Body of pancreas (tissue), 4 donors: ENCODE measurements at places on chromosomes 7 and 10. TPM values are rescaled to one million over a fixed set of nuclear protein-coding genes. Genes with fewer than 3 reads are reported as not detected.

DNA sequence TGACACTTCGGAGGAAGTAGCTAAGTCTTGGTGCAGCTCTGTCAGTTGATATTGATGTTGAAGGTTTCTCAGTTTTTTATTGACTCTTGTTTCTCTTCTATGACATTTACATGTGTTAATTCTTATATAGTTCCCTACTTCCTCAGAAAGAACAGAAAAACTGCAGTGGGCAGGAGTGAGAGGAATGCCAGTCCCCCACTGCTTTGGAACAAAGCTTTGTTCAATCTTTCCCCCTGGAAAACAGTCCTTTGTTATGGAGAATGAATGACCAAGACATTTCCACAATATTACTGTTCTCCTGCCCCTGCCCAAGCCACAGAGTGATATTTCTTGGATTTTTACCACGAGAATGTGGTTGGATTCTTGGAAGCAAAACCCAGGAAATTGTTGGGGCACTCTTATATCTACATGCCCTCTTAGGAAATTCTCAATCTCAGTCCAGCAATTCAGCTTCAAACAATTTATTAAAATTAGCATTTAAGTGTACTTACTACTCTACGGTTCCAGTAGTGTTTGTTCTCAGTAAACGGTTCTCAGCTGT is 258.0 kb upstream of the KCND2 start:
- no peaks in the 10 kb centered on the region for H3K36me3 ChIP-seq
- H3K4me1 ChIP-seq, result no peaks in the 10 kb centered on the region
- no peak for DNase-seq

DNA sequence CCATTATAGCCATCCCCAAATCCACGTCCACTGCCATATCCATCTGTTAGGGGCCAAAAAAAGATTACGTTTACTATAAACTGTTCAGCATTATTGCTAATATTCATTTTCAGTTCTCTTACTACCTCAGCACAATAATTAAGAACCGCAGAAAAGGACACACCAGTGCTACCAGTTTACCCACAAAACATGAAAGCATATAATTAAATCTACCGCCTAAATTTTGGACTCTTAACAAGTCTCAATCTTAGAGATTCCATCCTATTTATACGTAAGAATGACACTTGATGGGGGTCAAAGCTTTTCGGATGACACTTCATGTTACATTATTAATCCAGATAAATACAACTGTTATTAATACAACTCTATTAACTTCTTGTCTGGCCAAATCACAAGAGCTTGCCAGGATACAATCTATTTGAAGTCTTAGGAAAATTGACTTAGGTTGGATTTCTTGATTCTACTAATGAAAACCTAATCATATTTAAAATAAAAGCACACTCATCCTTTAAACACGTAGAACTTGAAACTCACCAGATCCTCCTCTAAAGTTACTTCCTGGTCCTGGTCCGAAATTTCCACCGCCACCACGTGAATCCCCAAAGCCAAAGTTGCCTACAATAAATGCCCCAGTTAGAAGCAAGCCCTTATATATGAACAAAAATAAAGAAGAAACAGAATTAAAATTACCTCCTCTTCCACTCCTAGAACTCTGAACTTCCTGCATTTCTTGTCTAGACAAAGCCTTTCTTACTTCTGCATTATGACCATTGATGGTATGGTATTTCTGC is 4.5 kb downstream of the HNRNPA2B1 start:
- no peak overlapping the region for H3K27ac ChIP-seq
- H3K4me1 ChIP-seq, result peaks cover 64% of the 10 kb centered on the region
- no peak overlapping the region for H3K4me3 ChIP-seq
- no peaks in the 10 kb centered on the region for H3K27me3 ChIP-seq

Gene ITPRID1
- not detected for total RNA-seq

Gene ARHGAP22
- total RNA-seq, result 4.6 TPM

Gene SLC13A1
- not detected for total RNA-seq

GRCh38 chr10:44857363-44858016 is 53.6 kb upstream of the TMEM72 start:
- no peaks in the 10 kb centered on the region for H3K4me1 ChIP-seq
- H3K27me3 ChIP-seq, result no peaks in the 10 kb centered on the region
- H3K27ac ChIP-seq, result no peak overlapping the region
- DNase-seq, result peak; percentile 70
- H3K4me3 ChIP-seq, result no peak overlapping the region

DNA sequence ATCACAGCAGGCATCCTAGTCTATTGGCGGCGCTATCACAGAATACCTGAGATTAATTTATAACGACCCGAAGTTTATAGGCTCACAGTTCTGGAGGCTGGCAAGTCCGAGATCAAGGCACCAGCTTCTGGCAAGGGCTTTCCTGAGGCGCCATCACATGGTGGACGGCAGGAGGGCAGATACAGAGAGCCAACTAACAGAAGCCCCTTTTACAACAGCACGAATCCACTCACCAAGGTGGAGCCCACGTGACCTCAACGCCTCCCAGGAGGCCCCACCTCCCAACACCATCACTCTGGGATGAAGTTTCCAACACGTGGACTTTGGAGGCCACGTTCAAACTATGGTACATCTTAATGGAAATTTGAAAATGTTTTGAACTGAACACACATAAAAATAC is 255.3 kb downstream of the ELFN1 start:
- no peak overlapping the region for H3K4me3 ChIP-seq
- H3K27me3 ChIP-seq, result no peaks in the 10 kb centered on the region
- peaks cover 15% of the 10 kb centered on the region for H3K4me1 ChIP-seq
- H3K27ac ChIP-seq, result no peak overlapping the region
- no peak for DNase-seq
- H3K36me3 ChIP-seq, result no peaks in the 10 kb centered on the region

GRCh38 chr7:136023134-136023869 is 46.1 kb upstream of the MTPN start:
- H3K27ac ChIP-seq, result no peak overlapping the region
- H3K4me1 ChIP-seq, result no peaks in the 10 kb centered on the region
- no peak for DNase-seq
- H3K36me3 ChIP-seq, result no peaks in the 10 kb centered on the region

DNA sequence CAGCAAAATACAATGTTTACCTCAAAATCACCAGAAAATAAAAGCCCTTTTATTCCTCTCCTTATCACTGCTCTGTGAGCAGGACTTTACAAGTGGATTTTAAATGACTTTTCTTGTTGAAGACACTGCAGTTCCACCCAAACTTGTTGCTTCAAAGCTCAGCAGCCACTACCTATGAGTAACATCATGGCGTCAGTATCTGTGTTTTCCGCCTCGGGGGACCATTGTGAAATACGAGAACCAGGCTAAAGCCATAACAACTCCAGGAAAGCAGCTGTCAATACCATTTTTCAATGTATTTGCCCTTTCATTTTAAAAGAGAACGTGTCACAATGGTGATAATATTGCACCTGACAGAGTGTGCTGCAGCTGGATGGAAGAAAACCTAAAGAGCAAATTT is 284.0 kb upstream of the RNF32 start:
- no peaks in the 10 kb centered on the region for H3K27me3 ChIP-seq
- no peak for DNase-seq
- no peak overlapping the region for H3K4me3 ChIP-seq
- H3K4me1 ChIP-seq, result no peaks in the 10 kb centered on the region
- H3K27ac ChIP-seq, result no peak overlapping the region

DNA sequence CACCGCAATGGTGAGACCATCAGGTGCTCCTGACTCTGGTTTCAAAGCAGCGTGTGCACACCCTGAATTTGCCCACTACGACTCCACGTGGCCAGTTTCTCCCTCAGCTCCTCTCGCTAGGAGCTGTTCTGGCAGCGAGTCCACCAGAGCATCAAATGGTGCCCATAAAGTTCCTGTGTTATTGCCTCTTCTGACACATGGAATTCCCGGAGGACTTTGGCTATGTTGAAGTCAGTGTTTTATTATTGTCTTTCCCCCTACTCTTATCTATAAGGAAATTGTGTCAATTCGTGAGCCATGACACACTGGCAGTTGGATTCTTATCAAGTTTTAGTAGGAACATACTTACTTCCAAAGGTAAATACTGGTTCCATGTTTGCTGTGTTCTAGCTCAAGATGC is 53.9 kb upstream of the NPVF start:
- DNase-seq, result no peak
- H3K4me1 ChIP-seq, result no peaks in the 10 kb centered on the region
- no peaks in the 10 kb centered on the region for H3K36me3 ChIP-seq
- H3K27ac ChIP-seq, result no peak overlapping the region
- H3K27me3 ChIP-seq, result no peaks in the 10 kb centered on the region

Gene ADCYAP1R1
- 8.2 TPM for total RNA-seq

DNA sequence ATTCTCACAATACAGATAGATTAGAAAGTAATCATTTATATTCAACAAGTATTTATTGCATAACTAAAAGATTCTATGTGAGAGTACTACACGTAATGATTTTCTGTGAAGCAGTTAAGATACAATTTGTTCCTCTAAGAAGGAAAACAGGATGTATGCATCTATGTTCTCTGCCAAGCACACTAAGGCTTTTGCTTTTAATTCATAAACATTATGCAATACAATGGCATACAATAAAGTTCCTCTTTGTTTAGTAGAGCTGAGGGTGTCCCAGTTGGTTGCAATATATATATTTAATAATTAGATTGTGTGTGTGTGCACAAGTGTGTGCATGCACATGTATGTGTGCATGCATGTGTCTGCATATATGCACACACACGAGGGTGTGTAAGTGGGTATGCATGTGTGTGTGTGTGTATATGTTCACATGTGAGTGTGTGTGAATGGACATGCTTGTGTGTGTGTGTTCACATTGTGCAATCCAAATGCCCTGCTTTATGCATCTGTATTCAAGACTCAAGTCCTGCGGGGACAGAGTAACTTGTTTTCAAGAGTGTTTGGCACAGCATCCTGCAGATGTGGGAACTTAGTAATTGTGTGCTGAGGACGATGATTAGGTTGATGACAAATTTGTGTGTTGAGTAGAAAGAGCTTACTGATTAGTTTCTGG is 481.5 kb upstream of the KLF6 start:
- no peaks in the 10 kb centered on the region for H3K27me3 ChIP-seq
- no peaks in the 10 kb centered on the region for H3K4me1 ChIP-seq
- H3K27ac ChIP-seq, result no peak overlapping the region
- peak; percentile 41 for DNase-seq
- H3K36me3 ChIP-seq, result no peaks in the 10 kb centered on the region

- no peaks in the 10 kb centered on the region for H3K27me3 ChIP-seq
- peaks cover 47% of the 10 kb centered on the region for H3K4me1 ChIP-seq
- no peaks in the 10 kb centered on the region for H3K36me3 ChIP-seq
- H3K27ac ChIP-seq, result peak overlapping the region; percentile 93
- DNase-seq, result peak; percentile 95
- H3K4me3 ChIP-seq, result peak overlapping the region; percentile 96
These were observed 1.6 kb downstream of the SGMS1 start for GRCh38 chr10:50621968-50622705.

Gene ITPRIP
- total RNA-seq, result 4.7 TPM

Gene CPXM2
- total RNA-seq, result 8.2 TPM

- no peak overlapping the region for H3K4me3 ChIP-seq
- no peaks in the 10 kb centered on the region for H3K36me3 ChIP-seq
- no peaks in the 10 kb centered on the region for H3K27me3 ChIP-seq
- DNase-seq, result no peak
These were observed 11.6 kb upstream of the CAMK1D start for GRCh38 chr10:12337453-12338372.

- no peaks in the 10 kb centered on the region for H3K27me3 ChIP-seq
- H3K36me3 ChIP-seq, result no peaks in the 10 kb centered on the region
- H3K4me1 ChIP-seq, result no peaks in the 10 kb centered on the region
- H3K4me3 ChIP-seq, result no peak overlapping the region
- H3K27ac ChIP-seq, result no peak overlapping the region
These were observed 345.0 kb downstream of the SORCS1 start for GRCh38 chr10:106819490-106819889.

Gene EGFR
- 42.5 TPM for total RNA-seq

DNA sequence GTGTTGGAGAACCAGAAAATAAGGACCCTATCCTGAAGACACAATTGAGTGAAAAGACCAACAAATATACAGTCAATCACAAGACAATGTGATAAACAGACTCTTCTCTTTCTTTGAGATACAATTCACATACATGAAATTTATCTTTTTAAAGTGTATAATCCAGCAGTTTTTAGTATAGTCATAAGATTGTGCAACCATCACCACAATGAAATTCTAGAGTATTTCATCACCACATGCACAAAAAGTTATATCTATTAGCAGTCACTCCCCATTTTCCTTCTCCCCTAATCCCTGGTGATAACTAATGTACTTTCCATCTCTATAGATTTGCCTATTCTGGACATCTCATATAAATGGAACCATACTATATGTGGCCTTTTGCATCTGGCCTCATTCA is 8.2 kb upstream of the SORBS1 start:
- H3K27me3 ChIP-seq, result no peaks in the 10 kb centered on the region
- H3K4me1 ChIP-seq, result no peaks in the 10 kb centered on the region
- no peak for DNase-seq
- no peak overlapping the region for H3K4me3 ChIP-seq
- H3K27ac ChIP-seq, result no peak overlapping the region

- H3K27me3 ChIP-seq, result peaks cover 8% of the 10 kb centered on the region
- no peak overlapping the region for H3K27ac ChIP-seq
- H3K36me3 ChIP-seq, result no peaks in the 10 kb centered on the region
These were observed 3.8 kb upstream of the CELF2 start for GRCh38 chr10:11013836-11014235.

GRCh38 chr7:33185786-33186185 is 56.4 kb downstream of the BBS9 start:
- no peak for DNase-seq
- H3K4me3 ChIP-seq, result no peak overlapping the region
- no peaks in the 10 kb centered on the region for H3K27me3 ChIP-seq
- no peaks in the 10 kb centered on the region for H3K36me3 ChIP-seq
- H3K27ac ChIP-seq, result no peak overlapping the region

Gene CCDC146
- 3.3 TPM for total RNA-seq

Gene AOAH
- 4.9 TPM for total RNA-seq

GRCh38 chr10:68959695-68960527 is 3.9 kb downstream of the DDX21 start:
- no peak for DNase-seq
- no peaks in the 10 kb centered on the region for H3K27me3 ChIP-seq
- H3K36me3 ChIP-seq, result peaks cover 27% of the 10 kb centered on the region
- H3K4me3 ChIP-seq, result no peak overlapping the region
- peaks cover 23% of the 10 kb centered on the region for H3K4me1 ChIP-seq

Gene ASB10
- not detected for total RNA-seq
